ENCODE measurements at places on chromosomes 3 and 15. TPM values are rescaled to one million over a fixed set of nuclear protein-coding genes. Genes with fewer than 3 reads are reported as not detected.

The NANOGP8 gene
- not detected for total RNA-seq

The TRA2B gene
- 234 TPM for total RNA-seq

The SOX14 gene
- total RNA-seq = not detected

The TM4SF18 gene
- under 0.01 TPM for total RNA-seq

The PPARG gene
- total RNA-seq = 41.9 TPM

The CHRNA7 gene
- not detected for total RNA-seq

The ITGA11 gene
- total RNA-seq = 1.0 TPM

The GOLGA8S gene
- not detected for total RNA-seq

The GOLIM4 gene
- total RNA-seq = 26.5 TPM

The CHL1 gene
- total RNA-seq = 0.59 TPM

The ZNF717 gene
- total RNA-seq = 7.1 TPM

The CSTA gene
- total RNA-seq = 1.0 TPM

The MYL3 gene
- total RNA-seq = not detected

The ARNT2 gene
- total RNA-seq = 8.4 TPM

The SUSD5 gene
- 6.2 TPM for total RNA-seq

Measured in bronchus fibroblast of lung (primary cell).